COLO829 (cell line): ENCODE measurements at places on chromosomes 7 and 10.

- no peak for DNase-seq
Observed at GRCh38 chr10:112585960-112586359, 138.9 kb downstream of the VTI1A start.

DNA sequence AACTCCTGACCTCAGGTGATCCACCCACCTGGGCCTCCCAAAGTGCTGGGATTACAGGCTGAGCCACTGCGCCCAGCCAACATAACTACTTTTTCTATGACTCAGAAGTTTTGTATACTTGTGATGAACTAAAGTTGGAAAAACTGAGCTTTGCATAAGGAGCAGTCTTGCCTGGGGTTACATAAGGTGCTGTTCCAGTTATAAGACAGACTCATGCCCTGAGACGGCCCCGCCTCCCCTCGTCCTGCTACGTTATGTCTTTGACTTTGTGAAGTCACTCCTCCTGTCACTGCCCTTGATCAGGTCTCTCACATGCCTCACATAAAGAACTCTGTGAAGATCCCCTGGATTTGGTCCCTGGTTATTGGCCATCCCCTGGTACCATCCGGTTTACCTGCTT is 40.4 kb upstream of the OPN4 start:
- DNase-seq, result no peak

DNA sequence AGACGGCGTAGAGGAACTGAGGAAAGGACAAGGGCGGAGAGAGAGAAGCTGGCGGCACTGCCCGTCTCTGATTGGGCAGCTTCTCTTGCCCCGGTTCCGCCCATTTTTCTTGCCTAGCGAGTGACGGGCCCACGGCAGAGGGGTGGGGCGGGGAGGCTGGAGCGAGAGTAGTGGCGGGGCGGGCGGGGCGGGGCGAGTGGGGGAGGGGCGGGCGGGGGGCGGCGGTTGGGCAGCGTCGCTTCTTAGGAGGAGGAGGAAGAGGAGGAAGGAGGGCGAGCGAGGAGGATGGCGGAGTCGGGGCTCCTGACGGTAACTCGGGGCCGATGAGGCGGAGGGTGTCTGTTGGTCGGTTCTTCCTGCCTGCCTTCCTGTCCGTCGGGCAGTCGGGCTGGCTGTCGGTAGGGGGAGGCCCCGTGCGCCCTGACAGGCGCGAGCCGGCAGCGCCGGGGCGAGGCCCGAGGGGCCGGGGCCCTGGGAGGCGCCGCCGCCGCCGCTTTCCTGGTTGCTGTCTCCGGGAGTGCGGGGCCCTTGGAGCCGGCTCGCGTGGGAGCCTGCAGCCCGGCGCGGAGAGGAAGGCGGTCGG is at the start of gene SHOC2:
TSS of gene SHOC2 (plus strand) at position 256 of the 583 bp plus-strand sequence. CDS start 44,755 bp downstream, outside the sequence.
- peak; percentile 15 for DNase-seq

- no peak for DNase-seq
Observed at GRCh38 chr7:44518761-44519160, 22.4 kb downstream of the NPC1L1 start.

- DNase-seq, result no peak
Observed at GRCh38 chr10:81216949-81217348, 658.0 kb upstream of the NRG3 start.

GRCh38 chr7:155925682-155926081 is 113.4 kb upstream of the SHH start:
- DNase-seq, result no peak

DNA sequence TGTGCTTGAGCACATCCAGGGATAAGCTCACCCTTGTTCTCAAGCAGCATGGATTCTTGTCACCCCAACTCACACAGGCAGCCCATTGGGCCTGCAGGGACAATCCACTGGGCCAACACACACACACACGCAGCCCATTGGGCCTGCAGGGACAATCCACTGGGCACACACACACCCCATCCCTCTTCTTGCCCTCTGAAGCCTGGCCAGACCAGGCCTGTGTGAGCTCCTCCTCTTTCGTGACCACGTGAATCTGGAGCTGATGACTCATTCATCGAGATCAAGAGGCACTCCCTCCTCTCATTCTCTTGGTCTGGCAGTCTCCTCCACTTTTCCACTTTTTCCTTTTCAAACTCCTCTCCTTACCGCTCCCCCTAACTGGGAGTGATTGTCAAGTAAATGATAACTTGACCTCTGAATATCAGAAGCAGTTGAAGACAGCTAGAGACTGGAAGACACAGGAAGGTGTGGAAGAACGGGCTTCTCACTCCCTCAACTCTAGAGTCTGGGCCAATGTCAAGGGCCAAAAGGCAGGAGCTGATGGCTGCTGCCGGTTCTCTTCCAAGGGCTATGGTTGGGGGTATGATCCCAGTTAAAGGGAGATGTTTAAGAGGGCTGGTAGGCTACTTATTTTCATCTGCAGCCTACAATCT is 89.7 kb downstream of the HIPK2 start:
- DNase-seq, result peak; percentile 66

DNA sequence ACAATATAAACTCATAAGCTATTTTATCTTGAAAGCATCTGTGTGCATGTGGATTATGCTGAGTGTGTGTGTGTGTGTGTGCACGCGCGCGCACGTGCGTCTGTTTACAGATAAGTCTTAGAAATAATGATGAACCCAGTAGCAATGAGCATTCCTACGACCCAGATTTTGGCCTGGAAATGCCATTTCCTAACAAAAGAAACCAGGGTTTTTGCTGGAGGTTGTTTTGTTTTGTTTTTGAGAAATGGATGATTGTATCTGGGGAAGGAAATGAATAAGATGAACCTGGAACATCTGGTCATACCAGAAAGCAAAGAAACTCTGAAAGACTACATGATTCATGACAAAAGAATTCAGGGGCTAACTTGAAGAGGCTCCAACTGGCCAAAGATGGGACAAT is 22.1 kb upstream of the LMOD2 start:
- DNase-seq, result no peak

- peak; percentile 86 for DNase-seq
Observed at GRCh38 chr7:50826371-50827172, 43.9 kb upstream of the GRB10 start.

DNA sequence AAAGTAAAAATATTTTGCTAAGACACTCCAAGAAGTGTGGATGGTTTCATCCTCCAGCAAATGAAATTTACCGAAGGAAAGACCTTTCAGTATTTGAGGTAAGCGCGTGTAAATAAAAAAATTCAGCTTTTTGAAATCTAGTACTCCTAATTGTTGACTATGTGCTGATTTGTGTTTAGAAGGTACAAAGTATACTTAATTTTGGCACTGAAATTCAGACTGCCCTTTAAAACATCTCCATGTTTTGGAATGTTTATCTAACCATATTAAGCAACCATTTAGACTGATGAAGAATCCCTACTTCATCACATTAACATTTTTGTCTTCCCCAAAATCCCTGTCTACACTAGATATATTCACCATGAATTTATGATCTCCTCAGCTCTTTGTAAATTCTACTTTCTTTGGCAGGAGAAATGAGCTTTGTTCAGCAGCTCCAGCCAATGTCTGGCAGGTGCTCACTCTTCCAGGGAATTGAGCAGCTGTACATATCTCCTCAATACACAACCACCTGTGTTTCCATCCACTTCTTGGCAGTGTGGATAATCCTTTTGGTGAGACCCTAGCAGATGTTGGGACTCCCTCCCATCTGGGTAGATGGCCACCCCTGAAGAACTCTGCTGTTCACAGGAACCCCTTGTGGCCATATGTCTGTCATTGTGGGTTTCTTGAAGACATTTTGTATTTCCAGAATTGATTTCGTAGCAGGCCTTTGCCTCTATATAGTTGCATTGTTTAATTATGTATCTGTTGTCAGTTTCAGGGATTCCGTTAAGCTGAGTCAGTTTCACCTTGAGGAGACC is 129.4 kb upstream of the SAMD8 start:
- DNase-seq, result no peak

- no peak for DNase-seq
Observed at GRCh38 chr7:71574153-71574860, 442.4 kb downstream of the GALNT17 start.

- DNase-seq, result no peak
Observed at GRCh38 chr10:73229567-73229966, 17.5 kb downstream of the DNAJC9 start.

GRCh38 chr10:90226517-90226916 is 525.1 kb downstream of the KIF20B start:
- DNase-seq, result no peak

DNA sequence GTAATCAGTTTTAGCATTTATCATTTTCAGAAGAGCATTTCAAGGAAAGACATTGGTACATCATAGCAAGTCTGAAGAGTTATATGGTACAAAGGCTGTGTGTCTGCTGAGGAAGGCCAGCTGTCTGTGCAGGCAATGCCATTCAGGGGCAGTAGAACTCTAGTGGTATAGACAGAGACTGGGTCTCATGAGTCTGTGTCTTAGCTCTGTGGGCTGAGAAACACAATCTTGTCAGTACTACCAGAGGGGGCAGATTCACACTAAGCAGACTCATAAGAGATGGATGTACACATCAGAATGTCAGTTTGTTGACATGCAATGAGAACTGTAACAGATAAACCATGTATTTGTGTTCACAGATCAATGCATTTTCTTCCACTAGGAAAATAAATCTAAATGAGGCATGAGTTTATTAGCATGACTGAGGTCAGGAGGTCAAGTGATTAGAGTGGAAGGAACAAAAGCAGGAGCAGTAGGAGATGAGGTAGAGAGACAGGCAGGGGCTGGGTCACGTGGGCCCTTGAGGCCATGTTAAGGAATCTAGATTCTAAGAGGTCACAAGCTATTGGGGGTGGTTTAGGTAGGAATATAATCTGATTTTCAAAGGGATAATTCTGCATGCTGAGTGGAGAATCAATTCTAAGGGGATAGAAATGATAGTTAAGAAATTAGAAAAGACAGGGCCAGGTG is 7.5 kb upstream of the GGCT start:
- DNase-seq, result no peak

GRCh38 chr7:115269486-115269885 is 347.6 kb downstream of the MDFIC start:
- DNase-seq, result no peak

DNA sequence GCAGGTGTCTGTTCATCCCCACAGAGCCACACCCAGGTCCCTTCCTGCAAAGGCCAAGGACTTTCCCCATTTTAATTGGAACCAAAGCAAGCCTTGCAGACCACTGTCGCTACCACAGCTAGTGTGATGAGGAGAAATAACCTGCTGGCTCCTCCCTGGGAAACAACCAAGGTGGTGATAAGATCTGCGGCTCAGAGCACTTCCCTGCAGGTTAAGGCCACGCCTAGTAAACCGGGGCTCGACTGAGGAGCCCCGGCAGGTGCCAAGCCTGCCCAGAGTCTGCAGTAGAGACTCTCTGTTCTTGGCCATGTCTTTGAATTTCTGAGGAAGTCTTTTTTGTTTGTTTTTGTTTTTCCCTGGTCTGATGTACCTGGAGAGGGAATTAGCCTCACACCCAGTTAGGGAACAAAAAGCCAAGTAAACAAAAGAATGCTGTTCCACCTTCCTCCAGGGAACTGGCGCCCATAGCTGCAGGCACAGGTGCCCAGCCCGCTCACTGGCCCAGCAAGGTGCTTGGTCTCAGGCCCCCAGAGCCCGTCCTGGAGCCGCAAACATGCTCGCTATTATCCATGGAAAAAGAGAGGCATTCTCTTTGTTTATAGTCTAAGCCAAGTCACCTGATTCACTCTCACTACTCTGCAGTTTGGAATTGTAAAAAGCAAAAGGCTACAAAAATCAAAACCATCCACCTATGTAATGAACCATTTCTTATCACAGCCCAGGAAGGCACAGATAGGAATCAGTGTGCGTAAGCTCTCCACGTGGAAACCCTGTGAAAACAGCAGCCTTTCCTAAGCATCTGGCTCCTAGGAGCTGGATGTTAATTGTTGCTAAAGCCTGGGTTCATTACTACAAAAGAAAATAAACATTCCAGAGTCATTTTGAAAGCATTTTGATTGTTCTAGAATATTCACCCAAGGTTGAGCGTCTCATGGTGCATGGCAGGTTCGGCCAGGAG is 2.7 kb downstream of the GPR146 start:
- no peak for DNase-seq

DNA sequence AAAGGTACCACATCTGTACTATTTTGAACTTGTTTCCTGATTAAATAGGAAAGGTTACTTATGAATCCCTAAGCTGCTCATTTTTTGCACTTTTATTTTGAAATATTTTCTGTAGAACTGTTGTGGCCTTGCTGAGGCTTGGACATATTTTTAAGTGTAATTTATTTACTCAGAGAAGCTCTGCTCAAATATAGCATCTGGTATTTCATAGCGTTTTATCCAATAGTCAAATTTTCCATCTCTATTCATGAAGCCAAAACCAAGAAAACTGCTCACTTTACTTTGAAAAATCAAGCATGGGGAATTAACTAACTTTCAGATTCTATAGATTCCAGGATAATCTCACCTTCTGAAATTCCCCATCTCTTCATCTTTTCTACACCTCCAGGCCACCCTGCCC is 6.6 kb upstream of the FAM3C start:
- DNase-seq, result no peak

DNA sequence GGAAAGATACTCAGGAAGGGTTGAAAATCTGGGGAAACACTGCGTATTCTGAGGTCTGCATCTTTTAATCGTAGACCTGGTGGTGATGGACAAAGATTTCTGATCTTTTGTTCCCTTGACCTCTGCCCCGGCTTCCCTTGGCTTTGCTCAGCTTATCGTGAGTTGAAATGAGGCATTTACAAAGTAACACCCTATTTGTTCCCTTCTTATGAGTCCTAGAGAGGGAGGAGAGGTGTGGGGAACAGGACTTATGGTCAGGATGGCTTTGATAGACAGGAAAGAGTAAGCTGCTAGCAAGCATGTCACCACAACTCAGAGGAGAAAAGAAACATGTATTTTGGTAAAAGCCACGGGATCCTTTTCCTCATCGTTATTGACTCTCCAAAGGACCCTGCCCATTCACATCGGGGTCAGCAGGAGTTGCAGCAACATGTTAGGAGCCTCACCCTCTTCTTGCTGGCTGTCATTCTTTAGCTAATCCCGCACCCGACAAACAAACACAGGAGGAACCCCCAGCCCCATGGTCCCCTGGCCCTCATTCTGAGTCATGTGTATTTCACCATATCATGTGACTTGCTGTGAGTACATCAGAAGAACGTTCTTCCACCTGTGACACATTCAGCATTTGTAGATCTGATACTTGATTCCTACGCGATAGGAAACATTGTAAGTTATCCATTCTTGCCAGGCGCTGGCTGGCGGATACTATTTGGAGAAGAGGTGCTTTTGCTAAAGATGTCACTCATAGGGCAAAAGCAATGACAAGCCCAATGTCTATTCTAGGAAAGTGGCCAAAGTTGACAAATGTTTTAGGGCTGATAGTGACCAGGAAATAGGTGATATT is 170.1 kb downstream of the RTKN2 start:
- DNase-seq, result no peak

DNA sequence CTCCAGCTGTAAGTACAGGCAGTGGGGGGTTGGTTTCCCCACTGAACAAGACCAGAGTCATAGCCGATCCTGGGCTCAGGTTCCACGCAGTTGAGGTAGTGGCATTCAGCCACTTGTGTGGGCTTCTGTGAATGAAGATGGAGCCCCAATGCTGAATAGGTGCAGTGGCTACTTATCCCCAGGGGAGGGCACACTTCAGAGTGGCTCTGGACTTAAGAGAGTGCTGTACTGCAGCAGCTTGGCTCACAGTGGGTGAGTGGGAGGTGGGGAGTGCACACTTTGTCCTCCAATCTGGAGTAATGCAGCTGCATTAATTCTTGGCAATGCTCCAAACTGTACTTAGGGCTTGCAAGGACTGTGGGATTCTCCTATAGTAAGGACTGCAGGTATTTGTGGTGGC is 81.9 kb downstream of the BUB3 start:
- DNase-seq, result no peak
